NCI-H345 (cell line): ENCODE measurements at places on chromosomes 5 and 9.

GRCh38 chr9:124551472-124552272, 44.5 kb upstream of the NR5A1 start:
- no peak for DNase-seq

DNA sequence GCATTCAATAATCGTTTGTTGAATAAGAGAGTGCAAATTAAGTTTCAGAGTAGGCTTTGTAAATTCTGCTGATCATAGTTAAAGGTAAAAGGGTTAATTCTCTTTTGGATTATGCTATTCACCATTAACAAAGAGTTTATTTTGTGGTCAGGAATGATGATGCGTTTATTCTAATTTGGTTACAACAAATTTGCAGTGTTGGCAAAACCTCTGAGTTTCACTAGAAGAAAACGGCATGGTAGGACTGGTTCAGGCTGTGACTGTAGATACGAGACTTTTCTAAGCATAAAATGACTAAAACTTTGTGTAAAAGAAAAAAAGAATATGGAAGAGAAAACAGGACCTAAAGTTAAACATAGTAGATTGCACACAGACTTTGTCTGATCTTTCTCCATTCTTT, 234.7 kb downstream of the TLR4 start:
- DNase-seq = no peak

DNA sequence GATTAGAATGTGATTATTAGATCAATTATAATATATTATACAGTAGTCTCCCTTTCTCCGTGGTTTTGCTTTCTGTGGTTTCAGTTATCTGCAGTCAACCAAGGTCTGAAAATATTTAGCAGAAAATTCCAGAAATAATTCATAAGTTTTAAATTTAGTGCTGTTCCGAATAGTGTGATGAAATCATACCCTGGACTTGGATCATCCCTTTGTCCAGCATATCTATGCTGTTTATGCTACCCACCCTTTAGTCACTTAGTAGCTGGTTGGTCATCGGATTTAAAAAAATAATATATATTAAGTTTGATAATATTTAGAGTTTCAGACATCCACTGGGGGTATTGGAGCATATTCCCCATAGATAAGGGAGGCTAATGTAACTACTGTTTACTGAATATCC, 19.6 kb downstream of the RMI1 start:
- no peak for DNase-seq

GRCh38 chr9:89634995-89635742, 30.4 kb downstream of the GADD45G start:
- DNase-seq = peak; percentile 79

DNA sequence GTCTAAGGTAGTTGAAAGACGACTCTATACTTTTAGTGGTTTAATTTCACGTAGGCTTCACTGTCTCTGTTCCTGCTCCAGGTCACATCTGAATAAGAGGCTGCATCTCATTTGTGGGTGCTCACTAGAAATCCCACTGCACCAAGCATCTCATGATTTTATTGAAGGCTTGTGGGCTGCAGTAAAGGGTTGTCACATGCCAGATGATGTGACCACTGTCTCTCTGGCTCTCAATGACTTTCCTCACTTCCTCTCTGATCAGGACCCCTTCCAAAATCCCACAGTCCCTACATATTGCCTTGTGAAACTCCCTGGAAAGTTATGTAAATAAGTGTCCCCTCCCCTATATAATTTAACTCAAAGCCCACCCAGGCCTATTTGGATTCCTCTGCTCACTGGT, 8.9 kb upstream of the ZCCHC10 start:
- DNase-seq = no peak

- DNase-seq = no peak
Measured at GRCh38 chr5:173035904-173036707, 20.0 kb upstream of the CREBRF start.

DNA sequence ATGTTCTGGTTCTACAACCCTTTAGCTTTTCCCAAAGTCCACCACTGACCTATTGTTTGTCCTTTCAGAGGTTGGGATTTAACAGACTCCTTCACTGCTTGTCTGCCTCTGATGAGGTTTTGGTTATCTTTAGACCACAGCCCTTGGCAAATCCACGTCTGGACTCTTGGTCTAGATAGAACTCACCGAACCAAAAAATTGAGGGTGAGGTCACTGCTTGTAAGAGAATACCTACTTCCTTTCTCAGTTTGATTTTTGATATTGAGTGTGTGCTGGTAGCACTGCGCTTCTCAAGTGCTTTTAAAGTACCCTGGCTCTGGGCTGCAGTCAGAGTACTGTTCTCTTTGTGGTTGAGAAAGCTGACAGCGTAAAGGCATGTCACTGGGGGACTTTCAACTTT, 61.7 kb downstream of the JMY start:
- no peak for DNase-seq

- DNase-seq = no peak
Measured at GRCh38 chr9:18743971-18744370, 270.0 kb downstream of the ADAMTSL1 start.
